ENCODE measurements at places on chromosomes 7 and 10. TPM values are rescaled to one million over a fixed set of nuclear protein-coding genes. Genes with fewer than 3 reads are reported as not detected.

GRCh38 chr10:34864149-34865067 is 49.3 kb upstream of the PARD3 start:
- no peak for DNase-seq

GRCh38 chr10:98055841-98056516 is 25.6 kb upstream of the CRTAC1 start:
- no peak for DNase-seq

GRCh38 chr7:48454750-48455192 is 283.5 kb downstream of the ABCA13 start:
- DNase-seq: no peak

DNA sequence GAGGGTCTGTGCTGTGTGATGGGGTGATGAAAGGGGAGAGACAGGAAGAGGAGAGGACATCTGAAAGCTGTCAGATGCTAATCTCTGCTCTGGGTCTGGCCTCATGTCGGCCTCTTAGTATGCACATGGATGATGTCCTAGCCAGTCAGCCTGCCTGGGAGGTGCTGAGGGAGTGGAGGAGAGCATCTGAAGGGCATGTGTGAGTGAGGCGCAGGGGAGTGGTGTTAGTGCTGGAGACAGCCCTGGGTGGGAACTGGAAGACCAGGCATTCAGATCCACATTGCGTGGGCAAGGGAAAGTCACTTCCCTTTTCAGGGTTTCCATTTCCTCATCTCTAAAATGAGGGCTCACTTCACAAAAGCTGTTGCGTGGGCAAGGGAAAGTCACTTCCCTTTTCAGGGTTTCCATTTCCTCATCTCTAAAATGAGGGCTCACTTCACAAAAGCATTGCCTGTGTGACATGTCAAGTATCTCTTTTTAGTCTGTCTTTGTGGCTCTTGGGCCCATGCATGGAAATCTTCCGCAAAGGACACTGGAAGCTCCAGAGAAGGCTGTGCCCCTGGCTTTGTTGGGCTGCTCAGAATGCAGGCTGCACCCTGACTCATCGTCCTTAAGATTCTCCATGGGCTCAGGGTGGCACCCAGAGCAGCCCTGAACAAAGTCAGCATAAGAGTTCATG is 10.0 kb downstream of the SFTPD start:
- DNase-seq: no peak

- peak; percentile 38 for DNase-seq
These were observed 32.6 kb downstream of the PIP4K2A start for GRCh38 chr10:22681783-22682183.

Gene NME8
- total RNA-seq: not detected

DNA sequence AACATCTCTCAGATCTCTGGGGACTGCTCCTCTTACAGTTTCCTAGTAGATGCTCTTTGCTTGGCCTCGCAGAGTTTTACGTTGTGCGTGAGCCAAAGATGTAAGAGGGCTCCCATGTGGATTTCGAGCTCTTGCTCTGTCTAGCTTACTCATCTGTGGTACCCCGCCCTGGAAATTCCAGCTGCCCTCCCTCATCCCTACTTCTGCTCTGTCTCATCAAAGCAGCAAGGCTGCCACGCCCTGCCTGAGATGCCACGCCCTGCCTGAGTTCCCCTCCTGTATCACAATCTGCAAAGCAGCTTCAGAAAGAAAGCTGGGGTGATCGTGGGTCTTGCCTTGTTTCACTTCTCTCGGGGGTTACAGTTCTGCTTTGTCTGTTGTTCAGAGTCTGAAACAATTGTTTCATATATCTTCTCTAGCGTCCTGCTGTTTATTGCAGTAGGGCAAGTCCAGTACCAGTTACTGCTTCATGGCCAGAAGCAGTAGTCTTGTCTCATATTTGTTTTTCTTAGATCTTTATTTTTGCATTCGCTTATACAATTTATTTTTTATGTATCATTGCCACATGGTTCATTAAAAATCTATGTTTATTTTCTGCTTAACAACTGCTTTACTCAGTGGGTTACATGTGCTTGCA is 36.1 kb upstream of the CCNY start:
- no peak for DNase-seq

DNA sequence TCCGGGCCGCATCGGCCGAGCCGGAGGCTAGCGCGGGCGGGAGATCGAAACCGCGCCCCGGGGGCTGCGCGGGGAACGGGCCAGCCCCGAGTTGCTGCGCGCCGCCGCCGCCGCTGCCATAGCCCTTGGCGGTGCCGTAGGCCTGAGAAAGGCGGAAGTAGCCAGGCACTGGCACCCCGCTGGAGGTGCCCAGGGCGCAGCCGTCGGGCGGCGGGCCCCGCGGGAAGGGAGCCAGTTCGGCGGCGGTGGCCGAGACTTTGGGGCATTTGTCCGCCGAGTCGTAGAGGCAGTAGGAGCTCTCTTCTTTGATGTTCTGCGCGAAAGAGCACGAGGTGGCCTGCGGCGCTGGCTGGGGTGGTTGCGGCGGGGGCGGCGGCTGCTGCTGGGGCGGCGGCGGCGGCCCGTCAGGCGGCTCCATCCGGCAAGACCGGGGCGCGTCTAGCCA is 587 bp downstream of the HOXA10 start:
- peak; percentile 54 for DNase-seq

Gene GRM3
- not detected for total RNA-seq

DNA sequence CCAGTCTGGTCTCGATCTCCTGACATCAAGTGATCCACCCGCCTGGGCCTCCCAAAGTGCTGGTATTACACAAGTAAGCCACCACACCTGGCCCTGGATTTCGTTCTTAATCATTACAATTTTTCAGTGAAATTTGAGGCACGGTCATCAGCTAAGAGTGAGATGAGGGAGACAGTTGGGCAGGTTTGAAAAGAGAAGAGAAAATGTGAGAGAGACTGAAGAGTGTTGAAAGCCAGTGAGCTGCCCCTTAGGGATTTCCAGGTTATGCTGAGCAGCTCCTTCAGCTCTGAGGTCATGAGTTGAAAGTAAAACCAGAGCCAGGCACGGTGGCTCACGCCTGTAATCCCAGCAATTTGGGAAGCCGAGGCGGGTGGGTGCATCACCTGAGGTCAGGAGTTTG is 5.9 kb upstream of the UPF2 start:
- no peak for DNase-seq

GRCh38 chr7:155984609-155985405 is 172.5 kb upstream of the SHH start:
- DNase-seq: peak; percentile 8
